Natural killer cell treated with Interleukin-12 subunit alpha and Interleukin-12 subunit beta and Interleukin-15 and Interleukin-18, amount 100 ng/mL, for 72 hours (primary cell): ENCODE measurements at places on chromosomes 1 and 21.

DNA sequence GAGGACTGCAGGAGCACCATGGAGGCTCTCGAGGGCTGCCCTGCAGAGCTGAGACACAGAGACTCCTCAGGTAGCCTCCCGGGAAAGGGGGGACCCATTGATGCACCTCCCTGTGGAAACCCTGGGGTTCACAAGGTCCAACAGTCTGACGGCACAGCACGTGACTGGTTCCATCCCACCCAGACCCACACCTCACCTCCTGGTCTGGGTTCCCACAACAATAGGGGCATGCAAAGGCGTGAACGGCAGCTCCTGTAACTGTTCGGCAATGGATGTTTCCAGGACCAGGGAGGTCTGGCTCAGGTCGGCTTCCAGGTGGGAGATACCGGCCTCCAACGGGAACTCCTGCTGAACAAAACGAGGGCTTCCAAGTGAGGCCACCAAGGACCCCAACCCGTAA is 86.8 kb downstream of the NPHP4 start:
- no peak for DNase-seq
- peaks cover 9% of the 10 kb centered on the region for H3K4me1 ChIP-seq
- H3K36me3 ChIP-seq: no peaks in the 10 kb centered on the region
- no peak overlapping the region for H3K27ac ChIP-seq
- H3K27me3 ChIP-seq: no peaks in the 10 kb centered on the region
- no peak overlapping the region for H3K4me3 ChIP-seq

DNA sequence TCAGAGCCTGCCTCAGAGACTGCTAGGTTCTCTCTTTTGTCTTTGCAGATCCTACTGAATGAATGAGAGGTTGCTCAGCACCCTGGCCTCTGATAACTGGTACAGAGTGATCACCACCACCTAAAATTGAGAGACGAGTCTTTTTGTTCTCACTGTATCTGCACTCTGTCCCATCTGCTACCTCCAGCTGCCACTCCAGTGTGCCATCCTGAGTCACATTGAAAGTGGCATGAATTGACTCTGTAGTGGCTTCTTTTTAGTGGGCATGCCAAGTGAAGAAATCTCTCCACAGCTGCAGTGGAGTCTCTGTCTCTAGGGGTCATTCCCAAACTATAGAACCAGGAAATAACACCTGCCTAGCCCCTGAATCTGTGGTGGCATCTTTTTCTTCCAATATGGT is 14.7 kb downstream of the CAMK1G start:
- H3K4me3 ChIP-seq: no peak overlapping the region
- peaks cover 58% of the 10 kb centered on the region for H3K27me3 ChIP-seq
- no peaks in the 10 kb centered on the region for H3K36me3 ChIP-seq
- DNase-seq: no peak
- H3K4me1 ChIP-seq: no peaks in the 10 kb centered on the region
- no peak overlapping the region for H3K27ac ChIP-seq

GRCh38 chr1:87795615-87796337 is 467.1 kb downstream of the LMO4 start:
- H3K27me3 ChIP-seq: peaks cover 11% of the 10 kb centered on the region
- H3K4me1 ChIP-seq: no peaks in the 10 kb centered on the region
- no peaks in the 10 kb centered on the region for H3K36me3 ChIP-seq
- no peak overlapping the region for H3K27ac ChIP-seq

- peaks cover 13% of the 10 kb centered on the region for H3K27me3 ChIP-seq
- no peak overlapping the region for H3K27ac ChIP-seq
- H3K4me1 ChIP-seq: no peaks in the 10 kb centered on the region
- no peaks in the 10 kb centered on the region for H3K36me3 ChIP-seq
- H3K4me3 ChIP-seq: no peak overlapping the region
These were observed 436.3 kb downstream of the PRDM2 start for GRCh38 chr1:14136152-14136763.

DNA sequence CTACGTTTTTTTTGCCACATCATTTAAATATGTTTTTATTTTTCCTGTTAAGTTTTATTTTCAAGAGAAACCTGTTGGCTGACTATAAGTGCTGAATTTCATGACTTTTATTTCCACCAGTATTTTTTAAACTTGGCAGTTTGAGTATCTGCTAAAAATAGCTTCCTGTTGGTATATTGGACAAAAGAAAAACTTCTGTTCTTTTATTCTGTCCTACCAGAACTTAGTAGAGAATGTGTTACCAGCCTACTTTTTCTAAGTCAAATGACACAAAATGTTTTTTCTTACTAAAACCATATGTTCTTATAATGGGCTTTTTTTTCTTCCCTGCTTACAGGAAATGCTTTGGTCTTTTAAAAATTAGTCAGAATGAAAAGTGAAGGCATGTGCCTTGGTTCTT is 7.6 kb downstream of the DR1 start:
- peak overlapping the region; percentile 48 for H3K4me3 ChIP-seq
- peaks cover 38% of the 10 kb centered on the region for H3K4me1 ChIP-seq
- peaks cover 26% of the 10 kb centered on the region for H3K36me3 ChIP-seq
- H3K27me3 ChIP-seq: no peaks in the 10 kb centered on the region
- DNase-seq: no peak

- DNase-seq: no peak
- no peaks in the 10 kb centered on the region for H3K27me3 ChIP-seq
- peaks cover 46% of the 10 kb centered on the region for H3K4me1 ChIP-seq
- no peaks in the 10 kb centered on the region for H3K36me3 ChIP-seq
- peak overlapping the region; percentile 95 for H3K4me3 ChIP-seq
These were observed 1.1 kb downstream of the LRRC8C start for GRCh38 chr1:89633800-89634625.

DNA sequence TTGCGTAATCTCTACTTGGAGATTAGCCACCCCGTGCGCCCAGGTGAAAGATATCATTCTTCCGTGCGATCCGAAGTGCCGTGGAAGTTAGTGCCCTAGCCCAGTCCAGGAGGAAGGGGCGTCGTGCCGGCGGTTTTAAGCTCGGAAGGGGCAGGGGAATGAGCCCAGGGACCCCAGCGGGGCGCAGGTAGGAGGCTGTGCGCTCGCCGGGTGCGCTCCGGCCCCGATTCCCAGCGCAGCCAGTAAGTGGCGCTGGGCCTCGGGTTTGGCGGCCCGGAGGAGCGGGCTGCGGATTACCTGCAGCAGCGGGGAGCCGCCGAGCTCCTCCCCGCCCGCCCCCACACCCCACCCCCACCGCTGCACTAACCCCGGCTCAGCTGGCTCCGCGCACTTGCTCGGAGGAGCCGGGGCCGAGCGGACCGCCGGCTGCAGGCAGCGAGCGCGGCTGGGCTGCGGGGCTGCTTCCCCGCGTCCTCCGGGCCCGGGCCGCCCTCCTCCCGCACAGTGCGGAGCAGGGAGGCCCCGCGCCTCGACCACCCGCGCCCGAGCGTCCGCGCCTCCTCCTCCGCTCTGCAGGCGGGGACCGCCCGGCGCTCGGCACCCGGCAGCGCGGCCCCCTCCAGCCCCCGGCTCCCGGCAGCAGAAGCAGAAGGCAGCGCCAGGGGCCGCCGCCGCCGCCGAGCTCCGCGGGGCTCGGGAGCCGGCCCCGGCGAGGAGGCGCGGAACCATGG is at the start of gene RYR2:
Gene RYR2, plus strand, starts transcription at position 390 of the 731 bp plus-strand sequence. Its CDS starts 338 bp downstream, at position 728.
- no peak for DNase-seq
- H3K27ac ChIP-seq: no peak within 1 kb of the TSS
- H3K4me1 ChIP-seq: peaks cover 4% of the 10 kb centered on the region
- H3K36me3 ChIP-seq: peaks cover 4% of the 10 kb centered on the region
- peaks cover 18% of the 10 kb centered on the region for H3K27me3 ChIP-seq

DNA sequence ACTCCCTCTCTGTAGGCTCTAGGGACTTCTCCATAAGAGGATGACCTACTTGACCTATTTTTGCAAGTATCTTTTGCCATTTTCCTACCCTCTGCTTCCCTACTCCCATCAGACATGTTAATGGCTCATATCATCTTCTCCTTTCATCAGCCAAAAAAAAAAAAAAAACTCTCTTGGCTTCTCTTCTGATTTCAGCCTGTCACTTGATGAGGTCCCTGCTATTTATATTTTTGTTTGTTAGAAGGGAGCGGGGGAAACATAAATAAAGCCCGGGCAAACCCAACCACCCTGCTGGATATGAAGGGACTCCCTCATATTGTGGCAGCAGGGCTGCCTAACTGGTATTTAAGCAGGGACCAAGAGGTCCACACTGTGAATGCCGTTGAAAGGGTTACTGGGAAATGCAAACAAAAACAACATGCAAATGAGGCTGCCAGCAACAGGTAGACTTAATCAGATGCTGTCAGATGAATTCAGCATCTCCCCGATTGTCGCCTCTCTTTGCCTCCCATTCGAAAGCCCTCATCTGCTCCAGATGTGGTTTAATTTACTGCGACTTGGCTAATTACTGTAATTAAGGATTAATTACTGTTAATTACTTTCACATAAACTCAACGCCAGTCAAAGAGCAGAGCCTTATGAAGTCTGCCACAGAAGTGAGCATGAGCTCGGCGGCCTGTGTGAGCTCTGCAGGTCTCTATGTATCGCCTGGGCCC is 172.3 kb downstream of the PBX1 start:
- no peaks in the 10 kb centered on the region for H3K36me3 ChIP-seq
- peaks cover 22% of the 10 kb centered on the region for H3K27me3 ChIP-seq
- no peaks in the 10 kb centered on the region for H3K4me1 ChIP-seq
- H3K27ac ChIP-seq: no peak overlapping the region
- no peak overlapping the region for H3K4me3 ChIP-seq
- no peak for DNase-seq

- no peak for DNase-seq
- H3K27me3 ChIP-seq: no peaks in the 10 kb centered on the region
- H3K4me3 ChIP-seq: no peak overlapping the region
- H3K4me1 ChIP-seq: peaks cover 44% of the 10 kb centered on the region
- peaks cover 7% of the 10 kb centered on the region for H3K36me3 ChIP-seq
These were observed 3.2 kb downstream of the BTF3L4 start for GRCh38 chr1:52059321-52059720.

DNA sequence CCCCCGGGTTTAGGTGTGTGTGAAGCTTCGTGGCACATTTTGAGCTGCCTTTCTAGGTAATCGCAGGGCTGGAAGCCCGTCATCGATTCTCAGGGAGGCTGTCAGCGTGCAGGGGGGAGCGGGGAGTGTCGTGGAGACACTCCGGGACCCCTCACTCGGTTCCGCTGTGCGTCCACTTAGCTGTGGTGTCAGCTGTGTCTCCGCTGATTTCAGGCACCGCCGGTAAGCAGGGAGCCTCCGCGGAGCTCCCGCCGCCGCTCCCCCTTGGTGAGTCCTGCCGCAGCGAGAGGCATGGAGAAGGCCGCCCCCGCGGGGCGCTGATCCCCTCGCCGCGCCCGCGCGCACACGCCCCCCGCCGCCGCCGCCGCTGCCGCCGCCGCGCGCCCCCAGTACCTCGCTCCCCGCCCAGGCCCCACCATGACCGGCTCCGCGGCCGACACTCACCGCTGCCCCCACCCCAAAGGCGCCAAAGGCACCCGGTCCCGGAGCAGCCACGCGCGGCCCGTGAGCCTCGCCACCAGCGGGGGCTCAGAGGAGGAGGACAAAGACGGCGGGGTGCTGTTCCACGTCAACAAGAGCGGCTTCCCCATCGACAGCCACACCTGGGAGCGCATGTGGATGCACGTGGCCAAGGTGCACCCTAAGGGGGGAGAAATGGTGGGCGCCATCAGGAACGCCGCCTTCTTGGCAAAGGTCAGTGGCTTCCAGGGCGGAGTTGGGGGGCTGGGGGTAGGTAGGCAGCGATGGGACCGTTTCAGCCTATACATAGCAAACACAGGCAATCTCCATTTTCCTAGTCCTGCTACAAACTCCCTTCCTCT is 995 bp downstream of the VASH2 start:
- H3K4me3 ChIP-seq: peak overlapping the region; percentile 68
- no peak overlapping the region for H3K27ac ChIP-seq
- DNase-seq: no peak
- H3K36me3 ChIP-seq: peaks cover 5% of the 10 kb centered on the region
- H3K4me1 ChIP-seq: peaks cover 9% of the 10 kb centered on the region

GRCh38 chr1:60924964-60925798 is 157.2 kb upstream of the NFIA start:
- H3K4me3 ChIP-seq: no peak overlapping the region
- no peaks in the 10 kb centered on the region for H3K27me3 ChIP-seq
- no peaks in the 10 kb centered on the region for H3K4me1 ChIP-seq
- no peak overlapping the region for H3K27ac ChIP-seq
- H3K36me3 ChIP-seq: no peaks in the 10 kb centered on the region

DNA sequence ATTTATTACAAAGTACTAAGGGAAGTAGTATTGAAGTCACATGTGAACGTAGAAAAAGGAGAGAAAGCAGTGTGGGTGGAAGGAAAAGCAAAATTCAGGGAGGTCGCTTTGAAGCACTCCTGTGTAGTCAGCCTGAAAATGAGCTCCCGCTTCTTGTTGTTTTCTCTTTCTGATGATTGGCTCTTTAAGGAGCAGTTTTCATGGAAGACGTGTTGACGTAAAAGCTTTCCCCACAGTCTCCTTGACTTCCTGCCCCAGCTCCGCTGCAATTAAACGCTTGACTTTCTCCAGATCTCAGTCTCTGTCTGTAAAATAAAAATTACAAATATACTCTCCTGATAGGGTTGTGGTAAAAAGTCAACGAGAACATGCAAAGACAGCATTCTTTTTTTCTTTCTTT is 661.5 kb upstream of the ZP4 start:
- no peak overlapping the region for H3K27ac ChIP-seq
- H3K36me3 ChIP-seq: no peaks in the 10 kb centered on the region
- no peak for DNase-seq
- no peaks in the 10 kb centered on the region for H3K4me1 ChIP-seq
